ENCODE measurements at places on chromosomes 7 and 10. TPM values are rescaled to one million over a fixed set of nuclear protein-coding genes. Genes with fewer than 3 reads are reported as not detected.
A peak's percentile ranks its signal among the peaks of the same experiment; 100 is the strongest.

- DNase-seq: no peak
These were observed 128.8 kb downstream of the PTPN20 start for GRCh38 chr10:47040041-47040491.

- no peak for DNase-seq
These were observed 20.8 kb upstream of the UNC5B start for GRCh38 chr10:71191551-71192076.

DNA sequence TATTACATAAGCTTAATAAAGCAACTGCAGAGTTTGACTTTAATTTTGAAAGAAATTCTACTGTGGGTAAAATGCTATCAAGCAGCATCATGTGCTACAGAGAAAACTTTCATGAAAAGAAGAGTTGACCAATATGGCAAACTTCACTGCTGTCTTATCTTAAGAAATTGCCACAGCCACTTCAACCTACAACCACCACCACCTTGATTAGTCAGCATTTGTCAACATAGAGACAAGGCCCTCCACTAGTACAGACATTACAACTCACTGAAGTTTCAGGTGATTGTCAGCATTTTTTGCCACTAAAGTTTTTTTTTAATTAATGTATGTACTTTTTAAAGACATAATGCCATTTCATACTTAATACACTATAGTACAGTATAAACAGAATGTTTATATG is 350.3 kb downstream of the HPSE2 start:
- DNase-seq: no peak

DNA sequence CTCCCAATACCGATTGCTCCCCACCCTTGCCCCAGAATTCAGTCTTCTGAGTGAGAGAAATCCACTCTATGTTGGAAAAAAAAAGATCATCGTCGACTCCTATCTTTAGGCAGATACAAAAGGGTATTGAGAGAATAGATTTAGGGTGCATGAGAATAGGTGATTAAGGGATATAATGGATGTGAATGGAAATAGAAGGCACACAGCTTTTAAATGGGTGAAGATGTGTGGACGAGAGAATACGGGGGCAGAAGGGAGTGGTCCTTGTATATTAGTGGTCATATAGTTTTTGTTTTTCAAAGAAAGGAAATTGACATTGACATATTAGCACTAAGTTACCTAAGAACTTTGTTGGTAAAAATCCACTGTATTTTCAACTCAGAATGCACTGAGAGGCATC is 98.6 kb upstream of the HDAC9 start:
- DNase-seq: no peak

HTR5A gene
- not detected for total RNA-seq

- DNase-seq: no peak
These were observed 231.6 kb downstream of the ADK start for GRCh38 chr10:74382663-74383062.

UCN3 gene
- not detected for total RNA-seq

WNT8B gene
- not detected for total RNA-seq

TRIL gene
- 0.44 TPM for total RNA-seq

GRCh38 chr7:121515630-121516401 is 119.7 kb upstream of the FAM3C start:
- DNase-seq: peak; percentile 36

SHOC2 gene
- 23.2 TPM for total RNA-seq

HOGA1 gene
- 0.71 TPM for total RNA-seq

DNA sequence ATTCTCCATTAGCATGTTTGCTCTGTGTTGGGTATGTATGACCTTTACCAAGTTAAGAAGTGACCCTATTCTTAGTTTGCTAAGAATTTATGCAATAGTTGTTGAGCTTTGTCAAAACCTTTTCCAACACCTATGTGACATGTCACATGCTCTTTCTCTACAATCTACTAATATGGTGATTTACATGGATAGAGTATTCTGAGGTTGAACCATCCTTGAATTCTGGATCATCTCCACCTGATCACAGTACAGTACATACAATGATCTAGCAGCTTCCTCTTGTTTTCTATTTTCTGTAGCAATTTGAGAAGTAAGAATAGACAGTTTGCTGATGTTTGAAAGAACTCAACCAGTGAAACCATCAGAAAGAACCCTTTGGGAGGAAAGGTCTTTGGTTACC is 101.2 kb upstream of the PDGFA start:
- no peak for DNase-seq

GRCh38 chr7:69819333-69819705 is 221.0 kb downstream of the AUTS2 start:
- no peak for DNase-seq

FRMPD2 gene
- total RNA-seq: not detected

DNA sequence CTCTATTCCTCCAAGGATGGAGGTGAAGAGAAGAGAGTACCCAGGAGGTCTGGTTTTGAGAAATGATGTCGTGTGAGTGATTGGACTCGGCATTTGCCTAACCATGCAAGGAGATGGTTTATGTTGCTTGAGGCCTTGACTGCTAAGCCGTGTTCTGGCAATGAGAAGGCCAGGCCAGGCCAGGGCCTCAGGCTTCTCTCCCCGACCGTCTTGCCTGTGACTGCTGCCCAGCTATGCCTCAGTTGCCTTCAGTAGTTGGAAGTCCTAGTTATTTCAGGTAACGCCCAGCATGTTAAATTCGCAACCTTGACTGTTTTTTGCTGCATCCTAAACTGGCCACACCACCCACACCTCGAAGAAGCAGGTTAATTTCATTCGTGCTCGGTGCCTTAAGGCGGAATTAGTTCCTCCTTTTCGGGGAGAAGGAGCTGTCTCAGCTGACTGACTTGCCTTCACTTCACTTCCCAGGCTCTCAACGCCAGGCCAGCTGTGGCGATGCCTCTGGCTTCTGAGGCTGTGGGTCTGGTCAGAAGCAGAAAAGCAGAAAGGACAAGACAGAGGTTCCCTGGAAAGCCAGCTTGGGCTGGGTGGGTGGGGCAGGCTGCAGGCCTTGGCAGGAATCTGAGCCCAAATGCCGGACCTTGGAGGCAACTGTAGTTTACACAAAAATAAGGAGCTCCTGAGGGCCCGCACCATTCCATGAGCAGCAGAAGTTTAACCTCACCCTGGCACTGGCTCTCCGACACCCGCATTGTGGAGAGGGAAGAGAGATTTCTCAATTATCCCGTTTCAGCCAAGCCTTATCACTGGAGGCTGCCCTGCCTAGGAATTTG is 61.9 kb upstream of the SAMD8 start:
- no peak for DNase-seq

DNA sequence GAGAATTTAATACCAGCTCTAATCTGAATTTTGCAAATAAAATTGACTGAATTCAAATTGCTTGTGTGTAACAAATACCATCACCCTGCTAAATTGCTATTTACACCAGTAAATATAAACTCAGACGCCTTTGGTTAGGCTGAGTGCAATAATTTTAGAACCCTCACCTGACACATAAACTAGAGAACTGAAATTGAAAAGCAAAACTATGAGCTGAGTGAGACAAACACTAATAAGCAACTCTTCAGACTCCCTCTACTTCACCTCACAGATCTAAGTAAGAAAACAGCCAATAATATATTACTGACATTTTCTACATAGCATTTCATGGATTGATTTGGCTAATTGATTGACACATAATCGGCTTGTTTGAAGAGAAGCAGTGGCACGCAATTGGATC is 621.2 kb downstream of the REEP3 start:
- no peak for DNase-seq

DNA sequence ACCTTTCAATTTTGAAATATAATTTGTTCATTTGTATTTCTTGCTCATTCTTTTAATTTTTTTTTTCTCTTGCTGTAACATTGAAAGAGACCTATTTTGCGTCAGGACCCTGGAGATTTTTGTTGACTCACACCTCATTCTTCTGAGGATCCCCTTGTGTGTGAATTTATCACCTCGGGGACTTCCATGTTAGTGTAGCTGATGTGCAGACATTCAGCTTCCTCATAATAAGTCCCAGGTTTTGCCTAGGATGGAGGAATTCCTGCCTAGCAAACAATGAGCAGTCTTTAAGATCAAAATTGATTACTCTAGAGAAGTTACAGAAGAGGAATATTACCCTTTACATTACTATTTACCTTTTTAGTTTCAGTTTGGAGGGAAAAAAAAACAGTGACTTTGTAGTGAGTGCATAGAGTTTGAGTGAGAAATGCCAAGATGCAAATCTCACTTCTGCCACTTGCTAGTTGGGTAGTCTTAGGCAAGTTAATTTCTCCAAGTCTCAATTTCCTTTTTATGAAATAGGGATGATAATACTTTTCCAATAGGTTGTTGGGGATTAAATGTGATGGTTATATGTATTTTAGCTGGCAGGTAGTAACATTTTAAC is 14.3 kb downstream of the TES start:
- DNase-seq: no peak

TMEM178B gene
- 1.6 TPM for total RNA-seq

DNA sequence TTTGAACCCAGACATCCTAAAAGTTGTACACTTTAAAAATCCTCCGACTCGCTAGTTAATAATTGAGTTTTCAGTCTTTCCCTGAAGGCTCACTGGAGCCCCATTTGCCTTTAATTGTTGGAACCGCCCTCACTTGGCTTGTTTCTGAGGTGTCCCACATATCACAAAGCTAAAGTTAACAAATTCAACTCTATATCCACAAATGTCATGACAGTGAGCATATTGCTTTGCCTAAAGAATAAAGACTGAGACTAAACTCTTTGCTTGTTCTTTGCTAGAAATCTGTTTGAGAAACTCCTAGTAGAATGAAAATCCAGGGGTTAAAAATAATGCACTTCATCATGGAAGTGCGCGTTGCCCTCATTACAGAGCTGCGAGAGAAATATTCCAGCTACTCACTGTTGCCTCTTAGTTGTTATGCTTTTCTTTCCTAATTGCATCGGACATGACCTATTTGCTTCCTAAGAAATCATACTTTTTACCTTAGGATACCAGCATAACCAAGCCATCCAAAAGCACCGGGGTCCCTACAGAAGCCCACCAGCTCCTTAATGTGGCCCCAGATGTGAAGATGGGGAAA is 752 bp downstream of the THSD7A start:
- peak; percentile 40 for DNase-seq

DNA sequence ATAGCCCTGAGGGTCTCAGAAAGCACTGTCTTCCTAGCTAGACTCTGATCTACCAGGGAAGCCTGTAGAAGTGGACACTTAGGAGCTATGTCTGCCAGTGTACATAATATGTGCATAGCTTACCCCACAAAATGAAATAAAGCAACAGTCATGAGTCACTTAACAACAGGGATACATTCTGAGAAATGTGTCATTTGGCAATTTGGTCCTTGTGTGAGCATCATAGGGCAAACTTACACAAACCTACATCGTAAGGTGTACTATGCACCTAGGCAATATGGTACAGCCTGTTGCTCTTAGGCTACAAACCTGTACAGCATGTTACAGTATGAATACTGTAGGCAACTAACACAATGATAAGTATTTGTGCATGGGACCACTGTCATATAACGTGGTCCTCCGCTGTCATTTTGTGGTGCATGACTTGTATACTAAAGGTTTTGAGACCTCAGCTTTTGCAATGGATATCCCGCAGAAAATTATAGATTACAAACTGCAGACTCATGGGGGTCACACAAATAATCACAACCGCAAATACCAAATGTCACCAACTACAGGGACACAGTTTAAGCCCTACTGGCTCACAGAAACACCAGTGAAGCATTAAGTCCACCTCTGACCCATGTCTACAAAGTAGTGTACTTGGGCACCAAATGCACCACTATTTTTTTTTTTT is 1.7 kb downstream of the URGCP start:
- DNase-seq: peak; percentile 62

GRCh38 chr10:81026591-81026990 is 488.9 kb downstream of the SH2D4B start:
- peak; percentile 18 for DNase-seq

All from M059J (cell line).